ENCODE measurements at places on chromosomes 1 and 21. TPM values are rescaled to one million over a fixed set of nuclear protein-coding genes. Genes with fewer than 3 reads are reported as not detected.

The MYBPH gene
- total RNA-seq, result not detected

The C1orf141 gene
- not detected for total RNA-seq

The LCE2C gene
- not detected for total RNA-seq

DNA sequence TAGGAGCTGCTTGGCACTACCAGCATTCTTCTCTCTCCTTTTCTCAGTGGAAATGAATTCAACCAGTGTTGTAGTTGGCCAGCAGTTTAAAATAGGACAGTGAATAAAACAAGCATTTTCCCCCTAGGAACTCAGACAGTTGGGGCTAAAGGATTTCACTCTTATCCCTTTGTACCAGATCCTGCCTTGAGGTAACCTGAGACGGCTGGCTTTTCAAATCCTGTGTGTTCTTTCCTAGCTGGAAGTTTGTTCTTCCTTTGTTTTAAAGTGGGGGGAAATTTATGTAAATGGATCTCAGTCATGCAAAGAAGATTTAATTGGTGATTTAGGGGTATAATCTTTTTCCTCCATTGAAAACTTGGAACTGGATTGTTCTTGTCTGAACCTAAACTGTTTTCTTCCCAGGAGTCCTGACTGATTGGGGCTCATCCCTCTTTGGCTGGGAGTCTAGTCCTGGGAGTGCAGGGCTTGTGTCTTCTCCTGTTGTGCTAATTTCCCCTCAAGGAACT, 23.3 kb downstream of the ZP4 start:
- DNase-seq, result no peak

DNA sequence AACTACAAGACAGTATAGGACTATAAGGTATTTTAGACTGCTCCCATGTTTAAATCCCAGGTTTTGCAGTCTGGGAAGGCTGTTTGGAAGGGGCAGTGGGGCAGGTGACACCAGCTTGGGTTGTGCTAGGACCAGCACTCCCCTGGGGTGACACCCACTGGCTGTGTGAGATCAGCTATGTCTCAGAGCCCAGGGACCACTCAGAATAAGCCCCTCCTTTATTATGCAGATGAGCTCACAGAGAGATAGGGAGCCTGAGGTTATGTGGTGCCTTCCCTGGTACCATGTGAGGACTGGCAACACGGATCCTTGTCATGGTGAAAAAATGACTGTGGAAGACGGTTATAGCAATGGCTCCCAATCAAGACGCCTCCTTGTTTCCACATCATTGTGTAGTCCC, 71.0 kb downstream of the NENF start:
- DNase-seq, result no peak

The C1orf53 gene
- not detected for total RNA-seq

The TNFRSF1B gene
- total RNA-seq, result 82.6 TPM

GRCh38 chr1:52306227-52307006, 59.6 kb downstream of the CC2D1B start:
- DNase-seq, result no peak

DNA sequence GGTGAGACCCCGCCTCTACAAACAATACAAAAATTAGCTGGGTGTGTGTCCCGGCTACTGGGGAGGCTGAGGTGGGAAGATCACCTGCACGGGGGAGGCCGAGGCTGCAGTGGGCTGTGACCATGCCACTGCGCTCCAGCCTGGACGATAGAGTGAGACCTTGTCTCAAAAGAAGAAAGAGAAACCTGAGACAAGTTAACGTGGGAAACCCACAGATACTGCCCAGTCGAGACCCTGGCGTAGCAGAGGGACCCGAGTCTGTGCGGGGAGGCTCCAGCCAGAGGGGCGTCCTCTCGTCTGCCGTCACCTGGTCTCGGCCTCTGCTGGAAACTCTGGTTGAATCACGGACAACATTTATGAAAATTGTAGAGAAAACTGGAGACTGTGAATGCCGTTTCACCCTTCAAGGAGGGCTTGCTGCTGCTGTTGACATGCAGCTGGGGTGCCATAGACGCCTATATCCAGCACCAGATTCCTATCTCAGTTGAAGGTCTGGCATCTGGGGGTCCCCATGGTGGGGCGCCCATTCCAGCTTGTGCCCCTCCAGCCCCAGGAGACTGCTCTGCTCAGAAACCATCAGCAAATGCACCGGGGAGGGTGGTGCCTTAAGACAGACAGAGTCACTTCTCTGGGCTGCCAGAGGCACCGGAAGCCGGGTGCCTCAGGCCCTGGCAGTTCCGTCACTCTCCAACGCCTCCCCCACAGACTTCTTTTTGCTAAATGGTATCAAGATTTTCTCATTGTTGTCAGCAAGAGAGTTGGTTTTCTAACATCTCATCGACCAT, 13.6 kb upstream of the CDK11B start:
- DNase-seq, result no peak

DNA sequence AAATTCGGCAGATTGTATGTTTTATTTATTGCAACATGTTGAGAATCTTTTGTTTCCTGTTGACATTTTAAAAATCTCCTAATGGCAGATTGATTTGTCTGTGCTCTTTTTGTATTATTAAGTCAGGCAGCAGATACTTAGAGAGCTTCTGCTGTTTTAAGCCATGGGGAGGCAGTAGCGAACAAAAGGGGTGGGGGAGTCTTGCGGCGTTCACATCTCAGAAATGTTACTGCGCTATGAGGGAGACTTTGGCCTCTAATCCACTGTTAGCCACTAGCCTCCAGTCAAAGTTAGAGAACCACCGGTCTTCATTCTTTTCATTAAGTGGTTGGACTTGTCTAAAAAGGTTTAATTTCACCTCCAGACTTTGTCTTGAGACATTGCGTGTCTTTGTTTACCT, 93.6 kb downstream of the DYRK1A start:
- peak; percentile 31 for DNase-seq

The SPSB1 gene
- 1.6 TPM for total RNA-seq

The KCNC4 gene
- 11.4 TPM for total RNA-seq

The IVL gene
- not detected for total RNA-seq

DNA sequence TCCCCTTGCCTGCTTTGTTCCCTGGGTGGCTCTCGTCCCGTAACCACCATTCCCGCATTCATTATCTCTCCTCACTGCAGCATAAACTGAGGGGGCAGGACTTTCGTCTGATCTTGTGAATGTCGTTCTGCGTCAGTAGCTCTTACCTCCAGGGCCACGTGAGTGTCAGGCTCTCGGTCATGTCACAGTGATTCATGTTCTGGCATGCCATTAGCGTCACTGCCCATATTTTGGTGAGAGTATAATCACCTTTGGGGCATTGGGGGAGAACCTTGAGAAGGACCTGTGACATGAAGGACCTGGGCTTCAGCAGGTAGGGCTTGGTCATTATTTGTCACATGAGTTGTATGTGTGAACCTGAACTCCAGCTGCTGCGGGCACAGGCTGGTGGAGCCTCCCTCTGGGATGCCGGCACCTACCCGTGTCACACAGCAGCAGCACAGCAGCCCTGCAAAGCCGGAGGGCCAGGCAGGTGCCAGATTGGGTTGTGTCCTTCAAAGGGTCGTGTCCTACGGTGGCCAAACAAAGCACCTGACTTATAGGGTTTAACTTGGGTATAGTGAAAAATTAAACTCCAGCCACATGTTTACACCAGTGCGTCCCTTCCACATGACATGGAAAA, 68.5 kb downstream of the BACE2 start:
- DNase-seq, result no peak

DNA sequence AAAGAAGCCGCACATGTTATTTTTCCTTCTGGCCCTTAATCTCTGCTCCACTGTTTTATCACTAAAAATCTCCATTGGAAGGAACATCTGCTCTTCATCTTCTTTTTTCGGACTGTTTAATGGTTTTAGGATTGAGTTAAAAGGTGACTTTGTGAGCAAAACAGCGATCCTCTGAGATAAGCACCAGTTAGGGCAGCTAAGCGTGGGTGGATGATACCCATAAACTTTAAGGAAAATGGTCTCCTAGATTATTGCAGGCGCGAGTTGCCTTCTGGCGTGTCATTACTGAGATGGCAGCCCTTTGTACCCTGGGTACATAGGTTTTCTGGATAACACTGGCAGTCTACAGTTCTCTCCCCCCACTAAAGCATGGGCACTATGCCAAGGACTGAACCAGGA, 44.0 kb upstream of the HMGB4 start:
- no peak for DNase-seq

The DRAXIN gene
- total RNA-seq, result 0.08 TPM

DNA sequence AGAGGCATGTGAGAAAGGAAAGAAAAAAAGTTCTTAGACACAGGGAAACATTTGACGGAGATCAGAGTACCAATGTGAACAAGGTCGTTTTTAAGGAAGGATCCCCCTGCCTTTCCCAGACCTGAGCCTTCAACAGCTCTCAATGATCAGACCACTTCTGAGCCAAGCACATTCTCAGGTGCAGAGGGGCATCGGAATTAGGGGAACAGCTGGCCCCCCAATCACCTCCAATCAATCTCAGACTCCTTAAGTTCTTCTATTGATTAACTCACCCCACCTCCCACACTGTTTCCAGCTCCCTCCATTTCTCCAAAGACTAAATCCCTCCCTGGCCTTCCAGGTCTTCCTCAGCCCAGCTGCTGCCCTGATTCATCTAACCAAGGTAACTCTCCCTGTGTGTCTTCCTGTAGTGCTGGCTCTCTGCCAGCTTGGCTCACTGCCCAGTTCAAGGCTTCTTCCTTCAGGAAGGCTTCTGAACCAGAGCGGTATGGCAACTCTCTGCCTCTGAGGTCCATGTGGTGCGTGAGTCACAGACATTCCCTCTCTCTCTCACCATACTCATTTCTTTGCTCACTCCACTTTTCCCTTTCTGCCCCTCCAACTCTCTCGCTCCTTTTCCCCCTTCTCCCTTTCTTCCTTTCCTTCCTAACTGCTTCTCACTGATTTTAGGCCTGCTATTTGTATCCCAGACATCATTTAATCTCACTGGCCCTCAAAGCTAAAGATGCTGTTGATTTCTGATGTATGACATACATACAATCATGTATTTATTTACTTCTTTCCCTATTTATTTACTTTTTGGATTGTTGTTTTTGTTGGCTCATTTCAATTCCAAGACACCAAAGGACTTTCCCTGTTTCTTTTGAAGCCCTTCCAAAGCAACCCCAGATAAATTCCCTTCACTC, 18.1 kb downstream of the CFAP45 start:
- peak; percentile 40 for DNase-seq

DNA sequence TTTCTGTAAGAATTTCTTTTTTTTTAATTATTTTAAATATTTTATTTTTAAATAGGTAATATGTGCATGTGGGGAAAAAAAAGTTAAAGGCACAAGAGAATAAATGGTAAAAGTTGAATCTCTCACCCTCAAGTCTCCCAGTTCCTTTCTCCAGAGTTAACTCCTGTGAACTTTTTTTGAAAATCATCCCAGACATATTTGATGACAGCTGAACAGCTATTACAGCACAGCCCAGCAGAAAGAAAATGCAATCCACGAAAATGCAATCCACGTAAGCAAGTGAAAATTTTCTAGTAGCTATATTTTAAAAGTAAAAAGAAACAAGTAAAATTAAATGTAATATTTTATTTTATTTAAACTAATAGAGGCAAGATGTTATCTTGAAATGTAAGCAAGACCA, 310.0 kb upstream of the RUNX1 start:
- DNase-seq, result no peak

DNA sequence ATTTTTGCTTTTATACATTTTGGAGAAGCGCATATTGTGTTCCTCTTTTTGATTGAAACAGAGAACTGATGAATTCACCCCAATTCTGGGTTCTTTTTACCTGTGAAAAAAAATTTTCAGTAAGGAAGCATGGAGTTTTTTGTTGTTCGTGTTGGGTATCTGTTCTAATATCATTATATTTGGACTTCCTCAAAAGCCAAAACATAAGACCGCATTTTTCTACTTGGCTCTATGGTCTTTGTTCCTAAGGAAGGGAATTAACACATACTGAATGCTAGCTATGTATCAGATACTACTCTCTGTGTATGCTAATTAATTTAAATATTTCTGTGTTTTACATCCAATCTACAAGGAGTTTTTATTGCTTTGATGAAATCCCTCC, 12.9 kb downstream of the EPB41 start:
- no peak for DNase-seq

- DNase-seq, result no peak
Measured at GRCh38 chr1:219269171-219269570, 95.5 kb downstream of the LYPLAL1 start.

The WNT3A gene
- 0.14 TPM for total RNA-seq

DNA sequence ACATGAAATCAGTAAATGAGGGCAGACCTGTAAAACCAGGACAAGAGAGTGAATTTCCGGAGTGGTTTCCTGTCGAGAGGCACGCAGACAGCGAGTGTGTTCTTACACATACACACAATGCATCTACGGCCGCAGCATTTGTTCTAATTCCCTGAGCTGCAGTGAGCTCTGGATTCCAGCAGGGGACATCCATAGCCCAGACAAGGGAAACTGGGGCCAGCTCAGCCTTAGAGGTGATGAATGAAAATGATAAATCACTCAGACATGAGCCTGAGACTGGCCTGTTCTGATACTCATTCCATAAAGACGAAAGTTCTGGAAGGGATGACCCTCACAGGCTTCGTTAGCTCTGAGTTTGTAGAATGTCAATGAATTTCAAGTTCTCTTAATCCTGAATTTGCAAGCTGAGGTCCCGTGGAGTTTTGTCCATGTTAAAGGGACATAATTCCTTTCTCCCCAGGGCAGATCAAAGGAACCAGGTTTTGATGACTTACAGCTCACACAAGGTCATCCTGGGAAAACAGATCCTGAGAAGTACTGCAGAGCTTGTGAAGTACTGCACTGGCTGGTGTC, 207.9 kb upstream of the C1orf87 start:
- DNase-seq, result no peak

DNA sequence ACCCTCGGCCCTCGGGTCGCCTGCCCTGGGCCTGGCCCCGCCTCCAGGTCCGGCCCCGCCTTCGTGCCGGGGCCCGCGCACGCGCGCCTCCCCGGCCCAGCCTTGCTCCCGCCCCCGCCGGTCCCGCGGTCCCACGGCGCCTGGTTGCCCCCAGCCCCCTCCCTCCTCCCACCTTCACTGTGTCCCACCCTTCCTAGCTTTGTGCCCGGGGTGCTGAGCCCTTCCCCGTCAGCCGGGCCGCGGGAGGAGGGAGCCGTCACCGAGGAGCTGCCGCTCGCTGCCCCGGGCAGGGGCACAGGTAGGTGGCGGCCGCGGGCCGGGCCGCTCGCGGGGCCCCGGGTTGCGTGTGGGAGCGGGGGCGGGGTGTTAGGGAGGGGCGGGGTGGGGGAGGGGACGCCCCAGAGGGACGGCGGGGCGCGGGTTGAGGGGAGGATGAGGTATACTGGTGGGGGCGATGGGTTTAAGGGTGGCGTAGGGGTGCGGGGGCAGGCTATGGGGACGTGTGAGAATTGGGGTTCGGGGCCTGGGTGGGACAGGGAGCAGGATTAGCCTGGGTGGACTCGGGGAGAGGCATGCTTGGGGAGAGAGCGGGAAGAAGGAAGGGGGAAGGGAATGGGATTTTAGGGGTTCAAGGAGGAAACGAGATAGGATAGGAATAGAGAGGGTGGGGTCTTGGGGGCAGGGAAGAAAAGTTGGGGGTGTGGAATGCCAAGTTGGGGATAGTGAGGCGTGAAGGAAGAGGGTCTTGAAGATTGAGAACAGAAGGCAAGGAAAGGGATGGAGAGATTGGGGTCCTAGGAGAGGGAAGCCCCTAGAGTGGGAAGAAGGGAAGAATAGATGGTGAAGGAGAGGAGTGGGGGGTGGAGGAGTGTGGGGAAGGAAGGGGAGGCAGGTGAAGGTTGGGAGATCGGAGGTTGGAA, at the start of gene LRRC42:
TSS of gene LRRC42 (plus strand) at position 99 of the 920 bp plus-strand sequence. CDS start 5,650 bp downstream, outside the sequence.
- peak; percentile 92 for DNase-seq

- DNase-seq, result no peak
Measured at GRCh38 chr1:167720965-167721616, 691 bp upstream of the MPZL1 start.

GRCh38 chr1:156489166-156489934, 11.2 kb downstream of the MEF2D start:
- peak; percentile 75 for DNase-seq

The OR2L3 gene
- total RNA-seq, result not detected

Measured in CD8-positive, alpha-beta T cell (primary cell).